Fibroblast of skin of right biceps (primary cell): ENCODE measurements at places on chromosomes 3 and 15.

DNA sequence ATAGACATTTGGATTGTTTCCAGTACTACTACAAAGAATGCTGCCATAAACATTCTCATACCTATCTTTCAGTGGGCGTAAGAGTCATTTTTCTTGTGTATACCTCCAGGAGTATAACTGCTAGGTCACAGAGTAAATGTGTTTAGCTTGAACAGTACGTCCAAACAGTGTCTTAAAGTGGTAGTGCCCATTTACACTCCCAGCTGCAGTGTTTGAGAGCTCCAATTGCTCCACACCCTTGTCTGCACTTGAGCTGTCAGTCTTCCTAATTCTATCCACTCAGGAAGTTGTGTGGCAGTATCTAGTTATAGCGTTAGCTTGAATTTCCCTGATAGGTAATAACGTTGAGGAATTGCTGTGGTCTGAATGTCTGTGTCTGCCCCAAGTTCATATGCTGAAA, 404.7 kb upstream of the PPP2R3A start:
- no peak for DNase-seq

DNA sequence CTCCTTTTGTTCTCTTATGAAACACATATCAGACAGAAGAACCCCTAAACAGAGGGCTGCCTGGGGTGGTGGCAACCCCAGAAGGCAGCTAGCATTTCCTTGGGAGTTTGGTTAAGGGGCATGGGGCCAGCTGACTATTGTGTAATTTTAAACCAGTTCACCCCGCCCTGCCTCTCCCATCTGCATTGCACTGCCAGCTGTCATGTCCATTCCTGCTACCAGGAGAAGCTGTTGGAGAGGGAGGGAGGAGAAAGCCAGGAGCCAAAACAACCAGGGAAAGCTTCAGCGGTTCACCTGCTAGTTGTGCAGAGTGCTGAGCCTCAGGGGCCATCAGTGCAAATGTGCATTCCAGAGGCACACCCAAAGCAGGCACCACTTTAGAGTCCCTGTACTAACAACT, 47.6 kb upstream of the ATP1B3 start:
- DNase-seq, result no peak

DNA sequence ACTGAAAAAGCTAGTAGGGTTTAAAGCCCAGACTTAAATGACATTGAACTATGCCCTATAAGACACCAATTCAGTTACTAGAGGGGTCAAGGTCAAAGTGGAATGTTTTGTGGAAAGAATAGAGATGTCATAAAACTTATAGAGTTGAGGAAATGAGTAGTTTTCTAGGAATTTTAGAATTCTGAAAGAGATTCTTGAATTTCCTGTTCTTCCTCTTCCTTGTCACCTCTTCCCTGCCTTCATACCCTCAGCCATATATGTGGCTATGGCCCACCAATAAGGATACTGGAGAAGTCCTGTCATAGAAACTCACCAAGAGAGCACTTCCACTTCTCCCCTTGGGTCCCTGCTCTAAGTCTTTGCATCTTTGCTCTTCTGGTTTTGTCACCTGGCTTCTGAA, 104.9 kb upstream of the TGFBR2 start:
- DNase-seq, result no peak

DNA sequence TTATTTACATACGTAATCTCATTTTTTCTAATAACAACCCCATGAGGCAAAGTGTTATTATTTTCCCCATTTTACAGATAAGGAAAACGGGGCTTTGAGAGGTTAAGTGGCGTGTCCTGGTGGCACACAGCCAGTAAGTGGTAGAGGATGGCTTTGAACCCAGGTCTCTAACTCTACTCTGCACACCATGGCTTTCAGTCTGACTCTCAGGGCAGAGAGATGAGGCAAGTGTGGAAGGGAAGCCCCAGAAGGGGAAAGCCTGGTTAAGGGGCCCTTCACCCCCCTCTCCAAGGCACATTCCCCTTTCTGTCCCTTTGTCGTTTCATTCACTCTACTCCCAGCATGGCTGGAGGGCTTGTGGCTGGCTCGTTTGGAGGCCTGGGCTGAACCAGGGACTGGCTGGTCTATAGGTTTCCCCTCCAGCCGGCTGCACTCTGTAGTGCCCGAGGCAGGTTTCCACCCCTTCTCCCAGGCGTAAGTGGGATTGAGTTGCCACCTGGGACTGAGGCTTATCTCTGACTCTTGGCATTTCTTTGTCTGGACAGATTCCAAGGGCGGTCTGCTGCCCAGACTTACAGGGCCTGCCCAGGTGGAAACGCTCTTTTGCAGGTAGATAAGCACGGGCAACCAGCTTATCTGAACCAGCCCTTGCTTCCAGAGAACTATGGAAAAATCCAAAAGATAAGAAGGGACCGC, 12.1 kb downstream of the SEMA4B start:
- no peak for DNase-seq

GRCh38 chr15:69579950-69580618, 127.5 kb downstream of the RPLP1 start:
- no peak for DNase-seq

DNA sequence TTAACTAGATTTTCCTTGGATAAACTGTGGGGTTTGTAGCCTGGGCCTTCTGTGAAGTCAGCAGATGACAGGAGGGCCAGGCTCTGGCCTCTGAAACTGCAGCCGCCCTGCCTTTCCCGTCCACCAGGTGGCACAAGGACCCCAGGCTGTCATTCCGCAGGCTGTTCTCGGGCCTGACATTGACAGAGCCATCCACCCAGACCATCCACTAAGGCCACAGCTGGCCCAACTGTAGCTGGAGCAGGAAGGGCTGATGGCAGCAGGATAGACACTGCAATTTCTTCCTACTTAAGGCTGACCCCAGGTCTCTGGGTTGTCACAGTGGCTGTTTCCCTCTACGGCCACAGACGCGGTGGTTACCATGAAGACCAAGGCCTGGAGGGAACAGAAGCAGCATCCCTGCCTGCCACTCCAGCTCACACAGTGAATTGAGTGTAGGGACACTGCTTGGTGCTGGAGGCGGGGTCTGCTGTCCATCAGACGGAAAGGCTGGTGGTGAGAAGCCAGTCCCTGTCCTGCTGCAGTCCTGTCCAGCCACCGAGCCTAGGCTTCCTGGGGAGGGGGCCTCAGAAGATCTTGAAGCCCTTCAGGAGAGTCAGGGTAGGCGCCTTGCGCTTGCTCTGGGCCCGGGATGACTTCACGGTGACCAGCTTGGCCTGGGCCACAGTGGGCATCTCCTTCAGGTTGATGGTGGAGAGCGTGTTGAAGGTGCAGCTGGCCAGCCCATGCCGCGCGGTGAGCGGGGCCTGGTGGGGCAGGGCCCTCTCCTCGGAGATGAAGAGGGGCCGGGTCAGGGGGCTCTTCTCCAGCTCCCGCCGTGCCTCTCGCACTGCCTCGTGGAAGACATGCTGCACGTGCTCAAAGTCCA, 9.4 kb downstream of the SLC51B start:
- peak; percentile 52 for DNase-seq
